Stimulated activated CD8-positive, alpha-beta memory T cell treated with anti-CD3 and anti-CD28 coated beads, Interleukin-4, amount 100 ng/mL, for 1 hour (primary cell): ENCODE measurements at places on chromosomes 1 and 21.

DNA sequence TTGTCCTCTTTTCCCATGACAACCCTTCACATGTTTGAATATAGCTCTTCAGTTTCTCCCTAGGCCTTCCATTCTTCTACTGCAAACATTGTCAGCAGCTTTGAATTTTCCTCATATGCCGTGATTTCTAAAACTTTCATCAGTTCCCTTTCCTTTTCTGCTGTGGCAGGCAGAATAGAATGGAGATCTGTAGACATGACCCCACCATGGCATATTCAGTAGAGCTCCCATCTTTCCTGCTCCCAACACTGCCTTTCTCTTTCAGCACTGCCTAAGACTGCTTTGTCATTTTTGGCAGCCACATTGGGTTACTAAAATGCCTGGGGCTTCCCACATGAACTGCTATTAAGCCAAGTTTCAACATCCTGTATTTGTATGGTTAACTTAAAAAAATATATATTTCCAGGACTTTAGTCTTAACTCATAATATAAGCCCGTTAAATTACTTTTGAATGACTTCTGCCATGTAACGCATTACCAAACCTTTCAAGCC, 60.9 kb downstream of the TBX19 start:
- no peak for DNase-seq

GRCh38 chr21:15252431-15252830, 187.6 kb upstream of the NRIP1 start:
- no peak for DNase-seq

DNA sequence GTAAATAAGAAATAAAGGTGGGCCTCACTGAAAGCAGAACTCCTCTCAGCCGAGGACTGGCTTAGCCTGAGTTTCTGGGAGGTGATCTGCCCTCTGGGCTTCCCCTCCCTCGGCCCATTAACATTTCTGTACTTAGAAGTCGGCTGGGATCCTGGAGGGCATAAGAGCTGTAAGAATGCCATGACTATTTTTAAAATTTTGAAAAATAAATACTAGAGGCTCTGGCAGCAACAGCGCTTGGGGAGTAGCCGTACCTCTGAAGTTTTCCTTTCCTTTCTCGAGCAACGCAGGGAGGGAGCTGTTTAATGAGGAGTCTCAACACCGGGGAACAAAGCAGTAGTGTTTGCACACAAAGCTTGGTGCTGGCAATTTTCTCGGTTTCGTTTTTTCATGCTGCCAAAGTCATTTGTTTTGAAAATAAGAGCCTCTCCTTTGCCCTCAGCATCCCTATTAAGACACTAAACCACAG, 498.7 kb downstream of the SMYD3 start:
- DNase-seq: no peak

DNA sequence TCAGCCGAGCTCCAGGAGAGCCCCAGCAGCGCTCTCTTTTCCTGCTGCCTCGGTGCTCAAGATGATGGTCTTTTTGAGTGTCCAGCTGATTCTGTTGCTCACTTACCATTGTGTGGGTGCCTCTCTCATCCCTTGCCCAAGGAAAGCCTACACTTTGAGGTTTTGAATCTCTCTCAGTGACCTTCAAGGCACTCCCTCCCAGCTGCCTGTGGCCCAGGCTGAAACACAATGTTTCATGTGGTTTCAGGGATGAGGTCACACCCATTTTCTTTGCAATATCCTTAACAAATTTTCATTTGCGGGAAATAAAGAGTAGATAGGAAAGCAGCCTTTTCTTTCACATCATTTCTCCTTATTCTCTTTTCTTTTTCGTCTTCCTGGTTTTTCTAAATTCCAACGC, 12.6 kb upstream of the MRPS14 start:
- DNase-seq: no peak

DNA sequence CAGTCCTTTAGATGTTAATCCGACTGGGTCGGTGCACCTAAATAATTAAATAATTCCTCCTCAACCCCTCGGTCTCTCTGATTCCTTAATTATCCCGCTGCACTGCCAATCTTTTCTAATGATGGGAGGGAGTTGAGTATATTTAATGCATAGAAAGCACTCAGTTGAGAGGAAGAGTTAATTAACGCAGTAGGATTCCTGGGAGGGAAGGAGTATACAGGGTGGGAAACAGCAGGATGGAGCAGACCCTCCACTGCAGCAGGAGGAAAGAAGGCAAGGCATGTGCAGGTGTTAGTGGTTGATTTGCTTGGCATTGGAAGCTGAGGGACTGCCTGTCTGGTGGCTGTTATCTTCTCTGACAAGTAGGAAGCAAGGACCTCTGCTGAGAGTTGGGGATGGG, 9.9 kb upstream of the REN start:
- no peak for DNase-seq

DNA sequence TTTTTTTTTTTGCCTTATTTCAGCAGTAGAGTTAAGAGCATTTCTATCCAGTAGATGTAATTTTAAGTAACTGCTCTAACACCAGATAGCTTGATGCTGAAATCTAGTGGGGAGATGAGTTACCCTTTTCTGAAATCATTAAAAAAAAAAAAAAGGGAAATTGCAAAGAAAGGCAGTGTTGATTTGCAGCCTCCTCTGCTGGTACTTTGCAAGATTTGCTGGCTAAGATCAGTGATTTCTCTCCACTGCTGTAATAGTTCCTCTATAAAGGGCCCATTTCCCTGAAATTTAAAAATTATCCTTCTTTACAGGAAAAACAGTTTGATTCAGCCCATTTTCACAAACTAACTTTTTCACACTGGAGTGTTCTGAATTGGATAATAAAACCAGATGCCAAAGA, 120.6 kb downstream of the PTBP2 start:
- no peak for DNase-seq

DNA sequence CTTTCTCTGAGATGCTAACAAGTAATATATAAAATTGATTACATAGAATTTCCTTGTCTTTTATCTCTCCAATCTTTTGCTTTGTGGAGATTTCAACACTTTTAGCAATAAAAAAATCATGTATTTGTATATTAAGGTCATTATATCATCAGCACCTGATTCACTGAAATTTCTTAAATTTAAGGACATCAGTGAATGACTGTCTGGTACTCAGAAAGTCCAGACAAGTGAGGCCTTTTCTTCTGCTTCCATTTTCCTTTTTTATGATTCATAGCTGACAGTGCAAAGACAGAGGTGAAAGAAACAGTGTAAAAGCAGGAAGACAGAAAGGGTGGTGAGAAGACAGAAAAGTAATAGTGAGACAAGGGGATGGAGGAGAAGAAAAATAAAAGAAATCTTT, 54.6 kb downstream of the FASLG start:
- DNase-seq: no peak

DNA sequence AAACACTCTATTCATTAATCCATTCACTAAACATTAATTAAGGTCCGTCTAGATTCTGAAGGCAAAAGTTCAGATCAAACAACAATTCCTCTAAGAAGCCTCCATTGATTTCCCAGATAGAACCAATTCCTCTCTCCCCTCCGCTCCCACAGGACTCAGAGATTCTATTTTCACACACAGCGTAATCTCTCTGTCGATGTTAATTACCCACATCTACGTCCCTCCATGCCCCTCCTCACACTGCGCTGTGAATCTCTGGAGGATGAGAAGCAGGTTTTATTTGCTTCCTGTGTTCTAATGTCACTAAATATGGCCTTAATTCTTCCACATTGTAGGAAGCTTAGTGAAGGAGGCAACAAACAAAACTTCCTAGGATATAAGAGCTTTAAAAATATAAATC, 306.7 kb downstream of the DSCAM start:
- no peak for DNase-seq

- DNase-seq: no peak
Measured at GRCh38 chr1:77983997-77984355, 5.1 kb upstream of the FUBP1 start.

- no peak for DNase-seq
Measured at GRCh38 chr1:66580081-66580480, 46.1 kb downstream of the SGIP1 start.

DNA sequence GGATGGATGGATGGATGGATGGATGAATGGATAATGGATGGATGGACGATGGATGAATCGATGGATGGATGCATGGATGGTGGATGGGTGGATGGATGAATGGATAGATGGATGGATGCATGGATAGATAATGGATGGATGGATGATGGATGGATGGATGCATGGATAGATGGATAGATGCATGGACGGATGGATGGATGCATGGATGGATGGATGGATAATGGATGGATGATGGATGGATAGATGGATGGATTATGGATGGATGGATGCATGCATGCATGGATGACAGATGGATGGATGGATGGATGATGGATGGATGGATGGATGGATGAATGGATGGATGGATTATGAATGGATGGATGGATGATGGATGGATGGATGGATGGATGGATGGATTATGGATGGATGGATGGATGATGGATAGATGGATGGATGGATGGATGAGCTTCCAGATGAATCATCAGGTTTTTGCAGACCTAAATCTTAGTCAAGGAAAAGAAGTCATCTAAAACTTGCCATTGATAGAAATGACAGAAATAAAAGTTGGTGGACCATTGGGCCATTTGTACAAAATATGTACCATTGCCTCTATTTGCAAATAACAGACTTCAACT, 175.4 kb upstream of the KLHDC7A start:
- DNase-seq: no peak
